ENCODE measurements at places on chromosomes 1 and 21. TPM values are rescaled to one million over a fixed set of nuclear protein-coding genes. Genes with fewer than 3 reads are reported as not detected.
A peak's percentile ranks its signal among the peaks of the same experiment; 100 is the strongest.

GRCh38 chr21:41765973-41766882, 624 bp downstream of the RIPK4 start:
- H3K27ac ChIP-seq = peak overlapping the region; percentile 55
- H3K36me3 ChIP-seq = no peaks in the 10 kb centered on the region

DNA sequence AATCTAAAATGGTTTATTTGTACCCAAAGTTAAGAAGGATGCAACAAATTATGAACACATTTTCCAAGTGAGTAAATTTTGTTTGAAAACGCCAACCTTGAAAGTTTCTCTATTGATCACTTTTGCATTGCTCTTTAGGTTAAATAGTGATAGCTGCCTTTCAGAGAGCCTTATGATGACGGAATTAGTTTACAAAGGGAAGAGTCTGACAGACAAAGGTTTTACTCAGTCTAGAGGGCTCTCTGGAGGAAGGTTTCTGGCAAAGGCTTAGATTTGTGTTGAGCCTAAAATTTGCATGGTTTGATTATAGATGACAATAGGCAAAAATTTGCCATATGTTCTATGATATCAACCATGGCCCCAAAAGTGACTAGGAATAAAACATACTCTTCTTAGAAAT, 95.9 kb upstream of the RUNX1 start:
- DNase-seq = no peak
- no peaks in the 10 kb centered on the region for H3K36me3 ChIP-seq
- H3K27me3 ChIP-seq = no peaks in the 10 kb centered on the region
- H3K4me3 ChIP-seq = no peak overlapping the region
- no peak overlapping the region for H3K27ac ChIP-seq
- H3K4me1 ChIP-seq = no peaks in the 10 kb centered on the region

GRCh38 chr1:52334906-52335528, 31.0 kb downstream of the CC2D1B start:
- no peak overlapping the region for H3K4me3 ChIP-seq
- H3K27ac ChIP-seq = no peak overlapping the region
- no peak for DNase-seq
- no peaks in the 10 kb centered on the region for H3K27me3 ChIP-seq

Gene S100A1
- total RNA-seq = not detected

Gene TRIM17
- not detected for total RNA-seq

Gene RASAL2
- 45.1 TPM for total RNA-seq
